Fibroblast of the conjunctiva (primary cell): ENCODE measurements at places on chromosomes 1 and 21.

DNA sequence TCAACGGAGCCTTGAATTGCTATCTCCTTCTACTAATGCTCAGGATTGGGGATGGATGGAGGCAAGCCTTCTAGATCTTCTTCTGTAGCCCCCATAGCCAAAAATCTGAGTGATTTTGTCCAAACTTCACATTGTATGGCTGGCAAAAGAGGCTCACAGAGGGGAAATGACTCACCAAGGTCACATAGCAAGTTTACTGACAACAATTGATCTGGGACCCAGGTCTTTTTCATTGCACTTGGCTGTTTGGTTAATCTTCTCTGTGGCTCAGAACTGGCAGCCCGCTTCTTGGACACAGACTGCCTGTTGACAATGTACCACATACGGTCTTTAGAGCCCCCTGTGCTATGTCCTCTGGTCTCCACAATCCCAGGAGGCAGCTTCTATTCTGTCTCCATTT lies 3.0 kb upstream of the LACTBL1 start:
- no peak for DNase-seq

- DNase-seq = no peak
Observed at GRCh38 chr1:171160639-171161354, 24.3 kb upstream of the FMO2 start.

- no peak for DNase-seq
Observed at GRCh38 chr1:108722292-108722691, 9.6 kb downstream of the FNDC7 start.

GRCh38 chr1:114153261-114154145 lies at the start of gene SYT6:
SYT6 (minus strand) TSS chr1:114153869; CDS start chr1:114153772, 97 bp downstream.
- no peak for DNase-seq

- no peak for DNase-seq
Observed at GRCh38 chr21:42066521-42066920, 4.6 kb upstream of the UMODL1 start.

- no peak for DNase-seq
Observed at GRCh38 chr21:39972471-39972870, 105.2 kb downstream of the PCP4 start.

GRCh38 chr1:10793129-10793651 lies 3.3 kb downstream of the CASZ1 start:
- DNase-seq = no peak

- no peak for DNase-seq
Observed at GRCh38 chr21:31363720-31364119, 19.7 kb upstream of the TIAM1 start.

DNA sequence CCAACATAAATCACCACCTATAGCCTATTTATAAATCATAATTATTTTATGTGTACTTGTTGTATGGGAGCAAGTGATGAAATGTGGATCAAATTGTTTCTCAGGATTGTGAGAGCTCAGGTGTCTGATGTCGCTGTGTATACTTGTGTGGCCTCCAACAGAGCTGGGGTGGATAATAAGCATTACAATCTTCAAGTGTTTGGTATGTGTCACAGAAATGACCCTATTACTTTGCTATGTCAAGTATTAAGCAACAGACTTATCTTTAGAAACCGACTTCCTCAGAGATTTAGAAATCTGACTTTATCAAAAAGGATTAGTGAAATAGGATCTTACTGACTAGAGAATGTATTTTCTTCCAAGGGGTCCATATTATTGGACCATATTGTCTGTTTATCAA lies 280.9 kb downstream of the TPR start:
- DNase-seq = no peak

GRCh38 chr1:223123011-223123610 lies 19.9 kb downstream of the TLR5 start:
- DNase-seq = no peak

DNA sequence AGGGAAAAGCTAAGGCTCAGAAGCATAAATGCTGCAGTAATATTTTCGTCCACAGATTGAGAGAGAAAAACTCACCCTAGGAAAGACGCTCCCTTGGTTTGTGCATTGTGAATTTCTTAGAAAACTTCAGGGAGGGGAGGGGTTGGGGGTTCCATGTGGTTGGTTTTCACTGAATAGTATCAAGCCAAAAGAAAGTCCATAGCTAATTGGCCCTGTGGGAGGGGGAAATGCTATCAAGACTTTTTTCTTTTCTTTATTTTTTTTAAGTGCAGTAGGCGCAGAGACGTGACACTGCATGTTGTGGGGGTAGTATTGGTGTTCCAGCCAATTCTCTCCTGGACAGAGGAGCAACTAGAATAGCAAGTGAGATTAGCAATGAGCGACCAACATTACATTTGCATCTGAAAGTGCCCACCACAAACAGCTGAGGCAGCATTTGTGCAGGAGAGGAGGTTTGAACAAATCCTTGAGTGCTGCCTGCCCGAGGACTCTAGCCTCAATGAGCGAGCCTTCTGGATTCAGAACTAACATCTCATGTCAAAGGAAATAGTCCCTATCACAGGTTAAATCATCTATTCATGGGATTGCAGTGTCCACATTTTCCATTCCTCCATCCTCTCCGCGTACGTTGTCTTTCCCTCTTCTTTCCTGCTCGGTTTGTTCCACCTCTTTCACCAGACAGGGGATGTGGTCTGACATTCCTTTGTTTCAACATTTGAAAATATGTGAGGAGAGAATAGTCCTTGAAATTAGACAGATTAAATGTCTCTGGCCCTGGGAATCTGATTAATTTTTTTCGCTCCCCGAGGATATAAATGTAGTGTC lies 118.0 kb upstream of the MARK1 start:
- DNase-seq = no peak

GRCh38 chr1:67468066-67468718 lies 38.0 kb upstream of the SERBP1 start:
- DNase-seq = no peak

- DNase-seq = no peak
Observed at GRCh38 chr1:17438318-17439249, 893 bp downstream of the RCC2 start.

DNA sequence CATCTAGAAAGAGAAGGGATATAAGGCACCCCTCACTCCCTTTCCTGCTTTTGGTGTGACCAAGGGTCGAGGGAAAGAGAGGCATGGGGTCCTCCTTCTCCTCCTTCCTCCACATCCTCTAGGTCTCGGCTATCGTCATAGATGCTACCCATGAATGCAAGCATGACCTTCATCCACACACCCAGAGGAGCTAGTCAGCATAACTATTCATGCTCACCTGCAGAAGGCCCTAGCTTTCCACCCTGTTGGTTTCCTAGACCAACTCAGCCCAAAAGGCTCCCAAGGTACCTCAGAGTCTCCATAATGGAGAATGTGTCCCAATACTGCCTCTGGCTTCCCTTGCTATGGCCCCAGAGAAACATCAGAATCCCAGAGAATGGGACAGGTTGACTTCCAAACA lies 33.2 kb downstream of the MSTO1 start:
- DNase-seq = no peak

GRCh38 chr1:243230914-243231313 lies 24.2 kb downstream of the CEP170 start:
- no peak for DNase-seq

- DNase-seq = peak; percentile 79
Observed at GRCh38 chr1:156805766-156806511, 10.7 kb downstream of the SH2D2A start.

GRCh38 chr1:61993331-61993961 lies 201.2 kb upstream of the L1TD1 start:
- DNase-seq = no peak

DNA sequence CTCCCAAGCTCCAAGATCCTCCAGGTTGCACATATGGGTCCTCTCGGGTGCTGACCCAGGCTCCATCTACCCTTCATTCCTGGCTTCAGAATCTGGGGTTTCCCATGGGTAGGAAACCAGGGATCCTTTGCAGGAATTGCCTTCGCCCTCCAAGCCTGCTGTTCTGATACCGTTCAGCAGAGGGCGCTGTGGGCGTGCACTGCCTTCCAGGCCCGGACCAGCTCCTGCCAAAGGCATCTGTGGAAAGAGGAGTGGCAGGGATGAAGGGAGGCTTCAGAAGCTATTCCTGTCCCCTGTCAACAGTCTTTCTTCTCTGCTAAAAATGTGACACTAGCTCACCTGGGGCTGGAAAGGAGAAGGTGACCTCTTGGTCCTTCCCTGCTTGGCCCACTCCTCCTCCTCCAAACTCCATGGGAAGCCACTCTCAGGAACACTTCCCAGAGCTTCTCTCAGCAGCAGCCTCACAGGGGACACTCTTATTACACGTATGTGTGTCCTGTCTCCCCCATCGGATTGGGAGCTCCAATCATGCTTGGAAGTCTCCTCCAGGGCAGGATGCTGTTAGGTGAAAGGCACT lies 71.2 kb downstream of the VWA5B1 start:
- no peak for DNase-seq

DNA sequence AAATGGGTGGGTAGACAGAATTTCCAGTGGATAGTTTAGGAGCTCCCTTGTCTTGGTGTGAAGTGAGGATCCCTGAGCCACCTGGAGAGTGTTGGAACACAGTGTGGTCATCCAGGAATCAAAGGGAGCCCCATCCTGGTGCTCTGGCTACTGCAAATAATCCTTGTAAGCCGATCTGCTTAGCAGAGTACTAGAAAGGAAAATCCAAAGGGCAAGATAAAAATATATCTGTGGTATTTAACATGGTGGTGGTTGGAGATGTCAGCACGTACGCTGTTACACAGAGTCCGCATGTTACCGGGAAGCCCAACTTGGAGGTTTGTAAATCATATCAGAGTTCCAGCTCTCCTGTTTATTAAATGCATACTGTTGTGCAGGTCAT lies 39.0 kb downstream of the VANGL1 start:
- DNase-seq = no peak
